ENCODE measurements at places on chromosomes 1 and 21.

DNA sequence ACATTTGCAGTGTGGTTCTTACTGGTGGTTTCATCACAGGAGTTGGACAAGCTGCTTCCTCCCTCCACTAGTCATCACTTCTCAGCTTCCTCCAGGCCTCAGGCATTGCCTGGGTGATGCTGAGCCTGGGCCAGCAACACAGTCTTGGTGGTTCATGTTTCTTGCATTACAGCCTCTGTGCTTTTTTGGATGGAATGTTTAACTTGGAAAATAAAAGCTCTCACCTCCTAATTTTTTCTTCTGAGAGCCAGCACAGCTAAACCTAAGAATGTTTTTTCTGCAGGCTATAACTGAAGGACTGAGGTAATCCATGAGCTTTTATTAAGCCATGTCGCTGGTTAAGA is 66.1 kb upstream of the RHOU start:
- no peak for DNase-seq

DNA sequence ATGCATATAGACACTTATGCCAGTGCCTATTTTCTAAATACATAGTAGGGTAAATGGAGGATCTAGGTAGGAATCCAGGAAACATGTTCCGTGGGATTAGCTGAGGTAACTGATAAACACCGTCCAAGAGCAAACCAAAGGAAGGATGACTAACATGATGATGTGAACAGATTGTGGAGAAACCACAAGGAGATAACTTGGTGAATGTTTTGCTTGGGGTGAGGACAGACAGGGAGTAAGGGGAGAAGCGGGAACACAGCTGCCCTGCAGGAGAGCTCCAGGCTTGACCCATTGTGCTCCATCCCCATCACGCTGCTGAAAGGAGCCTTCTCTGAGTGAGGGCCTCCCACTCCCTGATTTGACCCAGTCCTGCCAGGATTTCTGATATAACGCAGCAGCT is 87.0 kb upstream of the ZC3H11B start:
- no peak for DNase-seq

DNA sequence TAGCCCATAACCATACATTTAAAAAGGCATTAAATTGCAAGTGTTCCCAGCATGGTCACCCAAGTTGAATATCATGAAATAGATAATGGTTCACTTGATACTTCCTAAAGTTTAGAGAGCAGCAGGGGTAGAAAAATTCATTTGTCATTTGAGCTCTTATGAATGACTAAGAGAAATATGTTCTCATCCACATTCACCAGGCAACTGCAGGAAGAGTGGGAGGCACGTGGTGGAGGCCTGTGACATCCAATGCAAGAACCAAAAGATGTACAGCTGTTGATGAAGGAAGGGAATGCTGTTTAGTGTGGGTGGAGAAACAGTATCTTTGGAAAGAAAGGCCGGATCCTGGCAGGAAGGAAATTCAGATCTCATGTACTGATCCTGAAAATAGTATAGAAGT is 473.1 kb downstream of the ADGRL2 start:
- DNase-seq = no peak

- no peak for DNase-seq
Observed at GRCh38 chr1:53592521-53592982, 133.4 kb downstream of the DMRTB1 start.

DNA sequence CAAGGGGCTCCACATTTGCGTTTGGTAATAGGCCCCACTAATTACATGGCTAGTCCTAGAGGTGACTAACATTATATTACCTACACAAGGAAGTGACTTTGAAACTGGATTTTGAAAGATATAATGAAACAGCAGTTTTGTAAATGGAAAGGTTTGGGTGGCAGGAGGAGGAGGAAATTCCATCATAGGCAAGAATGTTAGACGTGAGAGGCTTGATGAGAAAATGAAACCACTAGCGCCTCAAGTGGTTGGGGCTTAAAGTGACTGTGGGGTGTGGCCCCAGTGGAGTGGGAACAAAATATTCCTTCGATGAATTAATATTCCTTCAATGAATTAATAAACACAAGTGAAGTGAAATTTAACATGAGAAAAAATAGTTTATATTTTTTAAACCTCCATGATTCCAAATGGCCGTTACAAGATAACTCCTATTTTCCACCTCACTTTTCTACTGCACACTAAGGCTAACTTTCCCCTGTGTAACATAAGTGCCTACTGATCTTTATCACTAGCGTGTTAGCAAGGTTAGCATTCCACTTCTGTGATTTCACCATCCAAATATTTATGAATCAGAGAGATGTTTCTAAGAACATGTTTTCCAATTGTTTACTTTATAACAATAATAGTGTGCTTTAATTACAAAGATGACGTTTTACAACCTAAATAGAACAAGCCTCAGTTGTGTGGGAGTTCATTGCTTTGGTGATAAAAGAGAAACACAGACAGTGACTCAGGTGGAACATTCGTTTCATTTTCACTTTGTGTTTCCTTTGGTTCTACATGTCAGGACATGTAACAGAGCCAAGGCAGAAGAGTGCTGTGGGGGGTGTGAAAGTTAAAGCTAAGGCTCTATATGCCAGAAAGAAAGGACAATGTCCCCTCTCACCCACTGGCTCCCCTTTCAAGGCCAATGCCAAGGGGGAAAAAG is 12.5 kb upstream of the ATF3 start:
- DNase-seq = no peak

DNA sequence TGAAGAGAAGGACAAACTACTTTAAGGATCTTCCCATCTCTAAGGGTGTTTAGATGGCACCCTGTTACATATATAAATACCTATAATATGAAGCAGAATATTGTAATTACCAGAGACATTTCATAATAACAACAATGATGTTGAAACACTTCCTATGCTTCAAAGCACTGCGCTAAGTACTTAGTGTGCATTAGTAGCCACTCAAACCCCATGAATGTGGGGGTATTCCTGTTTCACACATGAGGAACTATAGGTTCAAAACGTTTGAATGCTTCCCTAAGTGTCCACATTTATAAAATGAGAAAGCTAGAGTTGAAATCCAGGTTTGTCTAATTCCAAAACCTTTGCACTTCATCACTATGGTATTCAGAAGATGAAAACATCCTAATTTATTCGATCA is 18.5 kb upstream of the OR10J5 start:
- DNase-seq = no peak

DNA sequence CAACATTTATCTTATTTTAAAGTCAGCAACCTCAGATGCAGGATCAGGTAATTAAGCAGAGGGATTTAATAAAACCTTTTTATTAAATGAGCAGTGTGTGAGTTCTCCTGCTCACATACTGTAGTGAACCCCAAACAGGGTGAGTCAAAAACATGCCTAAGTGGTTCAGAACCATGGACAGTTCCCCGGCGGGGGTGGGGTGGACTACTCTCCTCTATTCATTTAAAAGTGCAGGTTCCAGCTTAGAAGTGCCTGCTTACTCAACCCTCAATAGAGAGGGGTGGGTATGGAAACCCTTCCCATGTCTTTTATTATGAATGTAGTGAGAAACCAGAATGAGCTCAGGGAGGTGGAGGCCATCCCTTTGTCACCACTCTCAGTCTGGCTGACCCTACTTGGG is 397.9 kb downstream of the HHAT start:
- DNase-seq = peak; percentile 24

GRCh38 chr1:180193141-180194047 is 36.7 kb upstream of the LHX4 start:
- DNase-seq = no peak

DNA sequence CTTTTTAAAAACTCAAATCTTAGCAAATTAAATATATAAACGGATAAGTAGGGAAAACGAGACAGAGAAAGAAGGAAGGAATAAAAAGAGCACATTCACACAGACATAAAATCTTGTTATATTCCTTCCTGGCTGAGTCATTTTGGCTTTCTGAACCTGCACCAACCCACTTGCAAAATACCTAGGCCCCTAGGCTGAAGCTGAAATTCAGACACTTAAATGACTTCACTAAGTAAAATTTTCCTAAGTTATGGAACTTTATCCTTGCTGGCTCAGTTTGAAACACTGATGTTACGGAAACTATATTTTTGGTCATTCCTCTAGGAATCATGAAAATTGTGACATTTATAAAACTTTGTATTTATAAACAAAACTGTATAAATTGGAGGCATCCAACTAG is 462.8 kb upstream of the NFIA start:
- DNase-seq = no peak

DNA sequence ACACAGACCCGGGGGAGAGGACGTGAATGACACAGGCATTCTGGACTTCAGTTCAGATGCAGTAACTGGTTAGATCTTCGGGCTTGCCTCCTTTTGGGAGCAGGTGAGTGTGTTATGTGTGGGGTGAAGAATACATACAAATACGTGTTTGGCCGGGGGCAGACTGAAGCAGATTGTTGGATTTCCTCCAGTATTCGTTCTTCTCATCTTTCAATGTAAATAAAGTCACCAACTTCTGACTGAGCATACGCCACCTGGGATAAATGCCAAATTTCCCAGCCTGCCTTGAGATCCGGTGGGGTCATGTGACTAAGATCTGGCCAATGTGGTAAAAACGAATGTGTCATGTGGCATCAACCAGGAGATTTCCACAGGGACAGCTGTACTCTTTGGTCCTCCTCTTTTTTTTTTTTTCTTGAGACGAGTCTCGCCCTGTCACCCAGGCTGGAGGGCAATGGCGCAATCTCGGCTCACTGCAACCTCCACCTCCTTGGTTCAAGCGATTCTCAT is 189.8 kb downstream of the RGS7 start:
- no peak for DNase-seq

DNA sequence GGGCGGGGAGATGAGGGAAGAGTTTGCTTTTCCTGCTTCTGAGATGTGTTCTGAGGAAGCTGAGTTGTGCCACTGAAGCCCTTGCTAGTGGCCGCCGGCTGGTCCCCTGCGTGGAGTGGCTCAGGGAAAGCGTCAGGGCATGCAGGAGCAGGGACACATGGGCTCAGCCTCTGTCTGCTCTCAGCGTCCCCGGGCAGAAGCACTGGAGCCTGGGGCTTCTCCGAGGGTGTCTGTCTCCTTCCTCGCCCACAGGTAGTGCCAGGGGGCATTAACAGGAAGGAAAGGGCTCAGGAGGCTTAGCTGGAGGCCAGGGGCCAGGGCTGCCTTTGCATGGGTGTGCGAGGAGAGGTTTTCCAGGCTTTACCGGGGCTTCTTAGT is 7.3 kb downstream of the PRDM16 start:
- DNase-seq = no peak

- no peak for DNase-seq
Observed at GRCh38 chr1:235336903-235337302, 8.5 kb downstream of the GGPS1 start.
